ENCODE measurements at places on chromosomes 4 and X.

- no peak for DNase-seq
Observed at GRCh38 chr4:175873707-175874106, 61.6 kb upstream of the GPM6A start.

DNA sequence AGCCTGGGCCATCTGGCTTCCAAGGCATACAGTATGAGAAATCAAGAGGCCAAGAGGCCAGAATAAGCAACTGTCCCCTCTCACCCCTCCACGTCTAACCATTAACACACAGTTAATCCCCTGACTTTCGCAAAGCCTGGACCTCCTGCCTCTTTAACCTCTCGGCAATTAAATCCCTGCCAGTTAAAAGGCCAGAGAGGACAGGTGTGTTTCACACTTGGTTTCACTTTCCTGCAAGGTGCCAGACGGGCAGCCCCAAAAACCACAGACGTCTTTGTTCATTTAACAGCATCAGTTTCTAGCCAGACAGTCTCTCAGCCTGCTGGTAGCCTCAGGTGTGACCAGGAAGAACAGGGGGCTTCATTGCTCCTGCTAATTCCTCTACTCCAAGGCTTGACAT is 91.1 kb upstream of the KIT start:
- no peak for DNase-seq

GRCh38 chrX:124433186-124433585 is 86.8 kb downstream of the SH2D1A start:
- no peak for DNase-seq

DNA sequence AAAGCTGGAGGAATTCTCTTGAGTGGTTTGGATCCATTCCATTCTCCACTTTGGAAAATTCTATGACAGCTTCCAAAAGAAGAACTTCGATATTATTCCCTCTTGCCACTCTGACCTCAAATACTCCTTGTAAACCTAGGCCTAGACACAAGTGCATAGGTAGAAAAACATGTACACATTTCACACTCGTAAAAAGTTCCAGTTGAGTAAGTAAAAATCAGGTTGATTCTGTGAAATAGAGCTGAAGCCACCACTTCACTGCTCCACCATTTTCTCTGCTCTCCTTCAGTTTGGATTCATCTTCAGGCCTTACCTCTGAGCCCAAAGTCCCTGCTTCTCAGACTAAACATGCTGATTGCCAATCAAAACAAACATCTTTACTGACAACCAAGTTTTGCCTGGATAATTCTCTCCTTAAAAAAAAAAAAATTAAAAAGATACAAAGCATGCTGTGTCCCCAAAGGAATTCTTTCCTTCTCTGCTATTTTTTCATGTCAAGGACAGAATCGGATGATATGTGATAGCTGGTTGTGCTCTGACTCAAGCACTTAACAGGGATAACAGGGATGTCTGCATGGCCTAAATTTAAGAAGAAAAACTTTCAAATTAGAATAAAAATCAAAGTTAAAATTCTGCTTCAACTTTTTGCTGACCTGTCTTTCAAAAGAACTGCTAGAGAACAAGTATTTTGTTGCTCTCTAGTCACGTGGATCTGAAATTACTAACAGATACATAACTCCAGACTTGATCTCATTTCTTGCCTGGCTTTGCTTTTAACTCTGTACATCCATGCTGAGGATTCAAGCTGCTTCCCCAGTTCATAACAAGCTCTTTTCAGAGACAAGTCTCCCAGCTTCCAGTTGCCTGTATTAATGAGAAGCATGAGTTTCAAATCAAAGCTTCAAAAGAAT is 420.9 kb upstream of the INTU start:
- no peak for DNase-seq

DNA sequence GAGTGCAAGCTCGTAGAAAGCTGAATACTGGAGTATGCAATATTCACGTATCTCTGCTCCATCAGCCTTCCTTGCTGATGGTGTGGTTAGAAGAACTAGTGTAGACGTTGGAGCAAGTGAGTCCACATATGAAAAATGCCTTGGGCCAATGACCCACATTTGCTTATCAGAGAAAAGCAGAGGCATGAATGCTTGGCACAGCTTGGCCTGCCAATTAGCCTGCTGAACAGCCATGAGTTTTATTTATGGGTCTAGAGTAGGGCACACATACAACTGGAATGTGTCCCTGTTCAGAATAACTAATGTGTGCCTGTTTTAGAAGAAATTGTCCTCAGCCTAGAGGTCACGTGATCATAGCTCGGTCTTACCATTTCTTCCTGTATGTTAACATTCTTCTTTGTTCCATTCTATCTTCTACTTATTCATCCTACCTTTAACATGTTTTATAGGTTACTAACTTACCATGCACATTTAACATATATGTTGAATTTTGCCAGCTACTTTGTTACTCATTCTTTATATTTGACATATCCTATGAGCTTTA is 432.7 kb upstream of the AADAT start:
- DNase-seq = no peak

GRCh38 chrX:63809173-63809572 is 24.2 kb upstream of the ARHGEF9 start:
- DNase-seq = no peak

GRCh38 chr4:26029568-26030131 is 115.6 kb downstream of the SMIM20 start:
- no peak for DNase-seq

- no peak for DNase-seq
Observed at GRCh38 chr4:150259861-150260567, 181.8 kb downstream of the DCLK2 start.

DNA sequence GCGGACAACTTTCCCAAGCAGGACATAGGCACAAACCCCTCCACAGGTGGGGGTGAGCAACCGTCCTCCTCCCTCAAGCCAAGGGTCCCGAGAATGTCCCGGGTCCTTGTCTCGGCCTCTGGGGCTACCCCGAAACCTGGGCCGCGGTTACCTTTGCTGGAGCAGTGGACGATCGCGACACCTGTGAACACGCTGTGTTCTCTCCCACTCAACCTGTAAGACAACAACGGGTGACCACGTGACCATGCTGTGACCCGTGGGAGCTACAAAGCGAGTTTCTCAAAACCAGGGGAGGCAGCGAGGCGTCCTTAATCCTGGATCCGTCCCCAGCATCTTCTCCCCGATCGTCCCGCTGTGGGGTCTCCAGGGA is 17.9 kb downstream of the ASMTL start:
- no peak for DNase-seq

- DNase-seq = no peak
Observed at GRCh38 chr4:36399762-36400353, 118.4 kb downstream of the DTHD1 start.

DNA sequence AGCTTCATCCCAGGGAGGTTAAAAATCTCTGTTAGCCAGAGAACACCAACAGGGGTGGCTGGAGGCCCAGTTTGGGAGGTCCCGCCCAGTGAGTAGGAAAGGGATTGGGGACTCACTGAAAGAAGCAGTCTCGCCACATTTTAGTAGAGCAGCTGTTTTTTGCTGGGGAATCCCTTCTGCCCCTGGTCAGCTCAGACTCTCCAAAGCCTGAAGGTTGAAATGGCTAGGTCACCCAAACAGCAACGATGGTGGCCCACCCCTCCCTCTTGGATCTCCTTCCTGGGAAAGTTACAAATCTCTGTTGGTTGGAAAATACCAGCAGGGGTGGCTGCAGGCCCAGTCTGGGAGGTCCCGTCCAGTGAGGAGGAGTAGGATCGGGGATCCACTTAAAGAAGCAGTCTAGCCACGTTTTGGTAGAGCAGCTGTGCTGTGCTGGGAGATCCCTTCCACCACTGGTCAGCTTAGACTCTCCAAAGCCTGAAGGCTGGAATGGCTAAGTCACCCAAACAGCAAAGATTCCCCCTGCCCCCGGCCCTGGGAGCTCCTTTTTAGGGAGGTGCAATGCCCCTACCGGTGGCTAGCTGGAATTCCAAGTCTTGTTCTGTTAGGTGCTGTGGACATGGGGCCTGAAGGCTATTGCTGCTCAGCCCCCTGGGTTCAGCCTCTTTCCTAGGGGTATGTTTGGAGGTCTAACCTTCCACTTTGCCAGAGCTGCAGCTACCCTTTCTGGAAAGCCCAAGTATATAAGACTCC is 40.0 kb upstream of the TEX13A start:
- peak; percentile 20 for DNase-seq

DNA sequence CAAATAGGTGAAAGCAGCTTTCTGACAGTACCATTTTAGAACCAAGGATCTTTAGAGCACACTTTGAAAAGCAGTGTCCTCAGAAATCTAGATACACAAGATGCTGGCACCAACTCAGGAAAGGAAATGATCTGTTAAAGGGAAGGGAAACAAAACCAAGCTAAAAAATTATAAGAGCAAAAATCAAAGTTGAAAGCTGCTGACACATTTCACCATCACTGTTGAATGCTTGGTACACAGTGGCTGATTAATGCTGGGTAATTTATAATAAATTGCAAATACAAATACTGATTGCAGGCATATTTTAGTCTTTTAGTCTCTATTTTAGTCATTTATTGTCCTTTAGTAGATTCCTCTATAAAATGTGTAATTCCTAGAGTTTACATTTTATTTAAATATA is 1540.1 kb upstream of the PCDH10 start:
- DNase-seq = no peak

- DNase-seq = no peak
Observed at GRCh38 chr4:180615746-180616145, 1627.5 kb upstream of the TENM3 start.

Data from ovary (tissue), 10 donors.